SIG-M5 (cell line): ENCODE measurements at places on chromosomes 12 and 14.

DNA sequence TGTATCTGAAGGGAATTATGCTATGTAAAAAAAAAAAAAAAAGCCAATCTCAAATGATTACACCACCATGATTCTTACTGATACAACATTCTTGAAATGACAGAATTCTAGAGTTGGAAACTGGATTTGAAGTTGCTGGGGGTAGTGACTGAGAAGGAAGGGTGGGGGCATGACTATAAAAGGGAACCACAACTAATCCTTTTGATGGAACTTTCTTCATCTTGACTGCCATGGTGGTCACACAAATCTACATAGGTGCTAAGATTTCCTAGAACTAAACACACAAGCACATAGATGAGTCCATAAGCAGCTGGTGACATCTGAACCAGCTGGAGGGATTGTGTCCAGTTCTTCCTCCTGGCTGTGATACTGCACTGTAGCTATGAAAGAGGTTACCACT is 51.4 kb downstream of the CLMN start:
- DNase-seq, result no peak

- DNase-seq, result no peak
These were observed 85.8 kb downstream of the DNAH10 start for GRCh38 chr12:123847876-123848275.

DNA sequence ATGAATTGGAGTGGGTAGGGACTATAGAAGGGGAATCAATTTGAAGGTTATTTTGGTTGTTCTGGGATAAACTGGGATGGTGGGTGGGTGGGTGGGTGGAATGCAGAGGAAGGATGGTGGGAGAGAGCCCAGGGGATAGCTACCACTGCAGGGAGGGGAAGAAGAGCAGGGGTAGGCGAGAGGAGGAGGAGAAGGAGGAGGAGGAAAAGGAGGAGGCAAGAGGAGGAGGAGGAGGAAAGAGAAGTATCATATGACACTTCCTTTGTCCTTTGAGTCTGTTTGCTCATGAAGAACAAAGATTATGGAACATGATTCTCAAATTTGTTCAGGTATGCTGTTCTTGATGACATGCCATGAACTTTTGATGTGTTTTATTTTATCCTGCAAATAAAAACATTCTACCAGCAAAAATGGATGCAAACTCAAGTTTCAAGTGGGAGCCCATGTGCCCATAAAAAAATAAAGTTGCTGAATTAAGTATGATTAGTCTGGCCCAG is 4.1 kb upstream of the BEST3 start:
- DNase-seq, result no peak

DNA sequence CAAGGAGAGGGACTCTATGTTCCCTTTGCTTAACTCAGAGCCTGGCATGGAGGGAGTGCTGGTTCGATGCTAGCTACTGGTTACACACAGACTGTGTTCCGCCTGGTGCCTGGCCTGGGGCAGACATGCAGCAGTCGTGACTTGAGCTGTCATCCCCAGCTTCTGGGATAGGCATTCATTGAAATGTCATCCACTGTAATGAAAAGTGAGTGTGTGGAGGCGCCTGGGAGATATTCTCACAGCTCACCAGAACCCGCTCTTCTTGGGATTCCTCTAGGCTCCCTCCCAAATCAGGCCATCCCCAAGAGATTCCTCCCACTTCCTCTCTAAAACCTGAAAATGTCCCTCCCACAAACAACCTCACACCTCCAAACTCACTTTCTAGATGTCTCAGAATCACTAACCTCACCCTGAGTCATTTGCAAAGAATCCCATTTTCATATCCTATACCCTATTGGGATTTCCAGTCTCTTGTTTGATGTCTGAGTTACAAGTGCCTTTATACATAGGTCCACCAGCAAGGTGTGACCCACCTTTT is 82.8 kb downstream of the CRACR2A start:
- DNase-seq, result no peak

DNA sequence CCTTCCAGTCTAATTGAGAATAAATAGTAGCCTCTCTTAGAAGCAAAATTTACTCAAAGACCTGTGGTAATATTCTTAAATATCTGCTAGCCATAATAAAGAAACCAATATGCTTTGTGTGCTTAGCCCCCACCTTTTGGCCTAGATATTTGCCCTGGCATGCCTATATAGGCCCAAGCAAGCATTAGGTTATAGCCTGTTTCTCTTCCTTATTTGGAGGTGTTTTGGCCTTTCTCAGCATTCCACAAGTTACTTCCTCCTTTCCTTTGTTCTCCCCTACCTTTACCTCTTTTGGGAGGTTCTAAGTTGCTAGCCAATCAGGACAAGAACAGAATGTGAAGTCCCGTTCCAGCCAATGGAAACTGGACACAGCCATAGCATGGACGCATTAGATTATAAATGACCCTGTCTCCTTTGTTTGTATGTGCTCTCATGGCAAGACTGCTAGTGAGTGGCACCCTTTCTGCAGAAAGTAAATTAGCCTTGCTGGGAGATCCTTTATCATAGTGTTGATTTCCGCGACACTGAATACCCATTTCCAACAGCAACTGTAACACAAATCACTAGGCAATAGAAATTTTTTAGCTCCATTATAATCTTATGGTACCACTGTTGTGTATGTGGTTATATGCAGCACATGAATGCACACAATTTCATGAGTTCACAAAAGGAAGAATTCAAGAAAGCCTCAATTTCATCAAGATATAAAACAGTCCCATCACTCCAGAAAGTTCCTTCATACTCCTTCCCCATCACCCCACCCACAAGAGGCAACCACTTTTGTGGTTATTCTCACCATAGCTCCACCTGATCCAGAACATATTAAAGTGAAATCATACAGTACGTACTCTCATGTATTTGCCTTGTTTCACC is 37.6 kb downstream of the CEP83 start:
- DNase-seq, result no peak

DNA sequence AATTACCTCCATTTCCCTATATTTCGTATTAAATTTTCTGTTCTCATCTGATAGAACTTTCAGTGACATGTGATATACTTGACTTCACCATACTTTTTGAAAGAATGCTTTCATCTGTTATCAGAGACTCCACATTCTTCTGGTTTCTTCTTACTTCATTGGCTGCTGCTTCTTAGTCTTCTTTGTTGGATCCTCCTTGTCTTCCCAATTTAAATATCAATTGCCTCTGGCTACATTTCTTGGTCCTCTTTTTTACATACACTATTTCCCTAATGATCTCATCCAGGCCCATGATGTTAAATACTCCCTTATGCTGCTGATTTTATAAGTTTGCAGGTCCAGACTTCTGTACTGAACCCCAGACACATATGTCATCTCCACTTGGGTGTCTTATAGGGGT is 22.0 kb downstream of the OR5AU1 start:
- DNase-seq, result no peak

DNA sequence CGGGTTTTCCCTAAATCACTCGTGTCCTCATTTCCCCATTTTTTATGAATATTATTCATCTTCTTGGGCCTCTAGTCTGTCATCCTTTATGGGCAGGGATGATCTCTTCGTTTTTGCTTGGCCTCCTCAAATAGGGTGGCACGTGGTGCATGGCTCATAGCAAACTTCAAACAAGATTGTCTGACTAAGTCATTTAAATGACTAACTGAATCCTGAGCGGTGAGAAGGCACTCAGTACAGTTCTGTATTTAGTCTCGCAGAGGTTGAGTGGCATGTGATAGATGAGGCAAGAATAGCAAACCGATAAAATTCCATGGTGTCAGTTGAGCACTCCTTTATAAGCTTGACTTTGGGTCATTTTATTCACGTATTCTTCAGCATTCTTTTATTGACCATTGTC is 5.7 kb upstream of the JDP2 start:
- no peak for DNase-seq

DNA sequence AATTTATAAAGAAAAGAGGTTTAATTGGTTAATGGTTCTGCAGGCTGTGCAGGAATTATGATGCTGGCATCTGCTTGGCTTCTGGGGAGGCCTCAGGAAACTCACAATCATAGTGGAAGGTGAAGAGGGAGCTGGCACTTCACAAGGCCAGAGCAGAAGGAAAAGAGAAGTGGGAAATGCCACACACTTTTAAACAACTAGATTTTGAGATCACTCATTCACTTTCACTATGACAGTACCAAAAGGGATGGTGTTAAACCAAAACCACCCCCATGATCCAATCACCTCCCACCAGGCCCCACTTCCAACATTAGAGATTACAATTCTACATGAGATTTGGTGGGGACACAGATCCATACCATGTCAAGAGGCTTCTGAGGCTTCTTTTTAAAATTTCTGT is 62.6 kb downstream of the SLC38A4 start:
- no peak for DNase-seq

GRCh38 chr12:90038289-90038688 is 329.7 kb upstream of the ATP2B1 start:
- DNase-seq, result no peak

- no peak for DNase-seq
These were observed 4.2 kb downstream of the ACACB start for GRCh38 chr12:109120557-109120956.

DNA sequence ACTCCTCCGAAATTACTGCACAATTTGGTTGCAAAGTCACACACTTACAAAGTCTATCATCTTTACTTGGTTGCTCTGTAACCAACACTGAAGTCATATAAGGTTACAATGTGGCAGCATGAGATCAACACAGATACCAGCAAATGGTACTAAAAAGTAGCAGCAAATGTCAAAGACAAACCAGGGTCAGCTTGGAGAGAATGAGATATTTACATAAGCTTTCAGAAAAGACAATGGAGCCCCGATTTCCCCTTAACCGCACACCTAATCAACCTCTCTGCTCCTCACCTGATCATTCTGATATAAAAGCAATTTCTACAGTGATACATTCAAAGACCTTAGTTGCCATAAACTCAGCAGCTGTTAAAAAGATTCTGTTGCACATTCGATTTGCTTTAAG is 76.4 kb upstream of the FOXN3 start:
- DNase-seq, result no peak

DNA sequence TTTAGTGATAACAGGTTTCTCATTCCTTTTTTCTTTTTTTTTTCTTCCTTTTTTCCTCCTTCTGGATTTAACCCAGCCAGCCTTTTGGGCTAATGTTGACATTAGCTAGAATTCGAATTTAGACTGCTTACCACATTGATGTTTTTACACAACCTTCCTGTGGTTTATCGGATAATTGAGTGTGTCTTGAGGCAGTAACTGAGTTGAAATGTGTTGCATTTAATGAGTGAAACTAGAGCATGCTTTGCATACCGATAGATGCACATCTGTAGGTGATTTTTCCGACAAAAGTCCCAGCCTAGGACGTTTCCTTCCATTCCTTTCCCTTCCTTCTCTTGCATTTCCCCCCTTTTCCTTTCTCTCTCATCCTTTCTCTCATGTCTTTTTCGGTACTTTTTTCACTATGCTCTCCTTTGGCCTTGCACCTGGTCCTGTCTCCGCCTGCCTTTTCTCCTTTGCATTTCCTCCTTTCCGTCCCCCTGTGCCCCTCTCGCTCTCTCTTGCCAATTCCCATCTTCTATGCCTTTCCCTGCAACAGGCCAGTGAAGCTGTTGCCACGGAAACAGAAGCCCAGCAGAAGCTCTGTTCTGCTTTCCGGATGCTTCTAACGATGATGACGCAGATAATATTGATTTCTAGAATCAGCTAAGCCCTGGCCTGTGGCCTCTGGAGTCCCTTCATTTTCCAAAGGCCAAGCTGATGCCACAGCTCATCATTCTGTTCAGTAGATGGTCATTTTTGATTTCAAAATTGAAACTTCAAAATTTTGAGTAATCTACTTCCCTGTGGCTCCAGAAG is 76.1 kb downstream of the SLC25A47 start:
- DNase-seq, result no peak

DNA sequence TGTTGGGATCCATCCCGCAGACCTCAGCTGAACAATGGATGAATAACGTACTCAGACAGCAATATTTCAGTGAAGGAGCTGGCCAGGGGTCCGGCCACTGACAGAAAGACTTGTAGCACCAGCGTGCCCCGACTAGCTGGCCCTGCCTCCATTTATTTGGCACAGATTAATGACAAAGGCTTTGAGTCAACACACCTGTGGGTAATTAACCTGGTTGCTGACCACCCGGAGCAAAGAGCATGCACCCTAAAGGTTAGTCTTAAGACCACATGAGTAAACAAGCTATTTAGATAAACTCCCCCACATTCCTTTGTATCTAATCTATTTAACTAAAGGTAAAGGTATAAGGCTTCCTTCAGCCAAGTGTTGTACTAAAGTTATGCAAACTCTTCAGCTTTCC is 868.6 kb downstream of the LRFN5 start:
- DNase-seq, result no peak

GRCh38 chr12:40701756-40702155 is 9.5 kb downstream of the CNTN1 start:
- no peak for DNase-seq

DNA sequence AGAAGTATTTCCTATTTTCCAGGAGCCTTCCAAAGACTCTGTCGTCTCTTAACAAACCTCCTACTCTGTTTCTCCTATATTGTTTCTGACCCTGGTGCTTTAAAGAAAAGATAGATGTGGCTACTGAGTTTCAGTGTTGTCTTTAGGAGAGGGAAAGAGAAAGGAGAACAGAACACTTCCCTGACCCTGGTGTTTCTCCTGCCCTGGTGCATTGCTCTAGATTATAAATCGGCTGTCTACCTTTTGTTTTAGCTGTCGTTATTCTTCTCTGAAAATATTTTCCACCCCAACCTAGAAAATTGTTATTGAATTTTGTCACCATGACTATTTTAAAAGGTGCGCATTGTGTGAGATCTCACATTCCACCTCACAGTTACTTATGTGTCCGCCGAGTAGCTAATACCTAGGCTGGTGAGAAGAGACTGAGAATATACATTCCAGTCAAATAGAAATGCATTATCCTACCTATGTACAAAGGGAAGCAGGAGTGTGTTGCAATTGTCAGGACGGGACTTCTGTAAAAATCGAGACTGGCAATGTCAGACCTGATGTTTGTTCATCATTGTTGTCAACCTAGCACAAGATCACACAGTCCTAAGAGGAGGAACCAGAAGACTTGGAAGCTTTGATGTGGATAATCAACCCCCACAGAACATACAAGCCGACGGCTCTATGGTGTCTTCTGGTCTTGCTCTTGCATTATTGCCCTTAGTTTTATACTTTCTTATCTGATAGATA is 108.7 kb upstream of the SLC38A4 start:
- no peak for DNase-seq

DNA sequence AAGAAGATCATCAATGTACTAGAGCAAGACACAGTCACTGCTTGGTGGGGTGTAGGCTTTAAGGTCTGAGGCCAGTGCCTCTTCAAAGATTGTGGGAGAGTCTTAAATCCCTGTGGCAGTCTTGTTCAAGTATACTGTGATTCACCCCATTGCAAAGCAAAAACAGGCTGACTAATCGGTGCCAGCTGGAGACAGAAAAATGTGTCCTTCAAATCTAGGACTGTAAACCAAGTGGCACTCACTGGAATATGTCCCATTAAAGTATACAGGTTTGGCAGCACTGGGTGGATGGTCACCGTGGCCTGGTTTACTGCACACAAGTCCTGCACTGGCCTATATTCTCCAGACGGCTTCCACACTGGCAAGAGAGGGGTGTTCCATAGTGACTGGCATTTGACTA is 1315.3 kb downstream of the TMEM121 start:
- DNase-seq, result no peak

GRCh38 chr12:42741091-42741490 is 151.5 kb upstream of the PRICKLE1 start:
- no peak for DNase-seq

GRCh38 chr12:132873724-132874123 is 13.7 kb downstream of the CHFR start:
- no peak for DNase-seq
